ENCODE measurements at places on chromosomes 7 and 10.

- peak; percentile 76 for DNase-seq
Measured at GRCh38 chr7:157502701-157503111, 165.9 kb downstream of the DNAJB6 start.

DNA sequence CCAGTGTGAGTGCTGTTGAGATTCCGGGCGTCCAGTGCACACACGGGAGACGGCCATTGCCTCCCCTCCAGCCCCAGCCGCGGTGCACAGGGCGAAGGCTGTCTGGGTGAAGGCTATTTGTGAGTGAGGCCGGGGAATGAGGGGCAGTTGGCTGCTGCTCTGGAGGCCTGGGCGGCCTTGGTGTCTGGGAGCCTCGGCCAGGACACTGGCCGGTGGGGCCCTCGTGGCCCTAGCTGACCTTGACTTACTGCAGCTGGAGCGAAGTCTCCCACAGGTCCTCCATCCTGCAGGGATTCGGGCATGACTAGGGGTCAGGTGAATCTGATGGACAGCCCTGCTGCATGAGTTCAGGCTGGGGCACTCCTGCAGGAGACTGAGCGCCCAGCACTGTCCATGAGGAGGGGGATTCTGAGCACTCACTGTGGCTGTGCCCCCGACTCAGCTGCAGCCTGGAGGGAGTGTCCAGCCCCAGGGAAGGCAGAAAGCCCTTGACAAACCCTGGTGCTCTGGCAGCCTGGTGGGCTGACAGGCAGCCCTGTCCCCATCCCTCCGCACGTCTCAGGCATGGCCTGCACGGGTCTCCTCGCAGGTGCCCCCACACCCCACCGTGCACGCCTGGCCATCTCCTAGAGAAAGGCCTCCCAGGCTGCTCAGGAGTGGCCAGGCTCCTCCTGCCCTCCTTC, 52.7 kb upstream of the FAM20C start:
- DNase-seq: no peak

DNA sequence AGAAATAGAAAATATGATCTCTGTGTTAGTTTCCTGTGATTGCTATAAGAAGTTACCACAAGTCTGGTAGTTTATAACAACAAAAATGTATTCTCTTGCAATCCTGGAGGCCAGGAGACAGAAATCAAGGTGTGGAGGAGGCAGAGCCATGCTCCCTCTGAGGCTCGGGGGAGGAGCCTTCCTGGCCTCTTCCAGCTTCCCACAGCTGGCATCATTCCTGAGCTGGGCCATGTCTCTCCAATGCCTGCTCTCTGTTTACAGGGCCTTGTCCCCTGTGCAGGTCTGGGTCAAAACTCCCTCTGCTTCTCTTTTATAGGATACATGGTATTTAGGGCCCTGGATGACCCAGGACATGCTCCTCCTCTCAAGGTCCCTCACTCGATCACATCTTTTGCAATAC, 81.3 kb upstream of the RET start:
- no peak for DNase-seq

GRCh38 chr10:52883996-52884871, 111.7 kb upstream of the MBL2 start:
- DNase-seq: peak; percentile 47

- DNase-seq: no peak
Measured at GRCh38 chr7:121515630-121516401, 119.7 kb upstream of the FAM3C start.

- no peak for DNase-seq
Measured at GRCh38 chr7:99788554-99788953, 4.6 kb upstream of the CYP3A4 start.

DNA sequence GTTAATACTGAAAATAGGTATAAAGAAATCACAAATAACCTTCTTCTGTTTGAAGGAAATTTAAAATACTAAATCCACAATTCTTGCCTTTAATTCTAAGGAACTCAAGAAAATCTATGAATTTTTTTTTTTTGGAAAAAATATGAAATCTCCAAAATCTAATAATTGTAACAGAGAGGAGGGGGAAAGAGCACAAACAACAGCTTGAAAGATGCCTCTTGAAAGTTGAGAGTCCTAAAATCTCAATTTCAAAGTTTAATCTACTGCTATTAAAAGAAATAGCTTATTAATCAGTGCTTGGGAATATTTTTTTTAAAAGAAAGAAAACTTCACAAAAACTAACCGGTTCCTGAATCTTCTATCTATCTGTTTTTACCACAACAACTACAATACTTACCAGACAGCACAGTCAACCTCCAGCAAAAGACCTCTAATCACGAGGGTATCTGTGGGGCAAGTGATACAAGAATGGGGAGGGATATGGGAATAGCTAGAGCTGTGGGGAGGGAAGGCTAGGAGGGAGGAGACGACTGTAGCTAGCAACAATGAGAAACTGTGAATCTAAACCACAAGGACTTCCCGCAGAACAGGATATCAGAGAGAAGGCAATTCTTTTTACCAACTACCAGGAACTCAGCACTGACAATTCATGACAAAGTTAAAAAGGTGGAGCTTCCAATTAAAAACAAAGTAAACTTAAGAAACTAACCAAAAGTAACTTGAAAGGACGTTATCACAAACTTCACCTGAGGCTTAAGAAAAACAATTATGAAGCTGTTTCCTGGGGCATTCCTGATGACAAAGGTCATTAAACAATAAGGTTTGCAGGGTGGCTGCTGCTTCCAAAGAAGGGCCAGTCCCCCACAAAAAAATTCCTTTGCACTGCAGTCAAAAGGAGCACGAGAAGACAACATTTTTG, at the start of gene USP54:
Gene USP54 (minus strand): TSS at position 462 of the 919 bp plus-strand sequence. CDS start 15,684 bp downstream, outside the sequence.
- DNase-seq: peak; percentile 79

GRCh38 chr10:6877336-6877721, 297.3 kb upstream of the PRKCQ start:
- DNase-seq: no peak

GRCh38 chr10:17506390-17506789, 52.0 kb upstream of the ST8SIA6 start:
- DNase-seq: no peak

DNA sequence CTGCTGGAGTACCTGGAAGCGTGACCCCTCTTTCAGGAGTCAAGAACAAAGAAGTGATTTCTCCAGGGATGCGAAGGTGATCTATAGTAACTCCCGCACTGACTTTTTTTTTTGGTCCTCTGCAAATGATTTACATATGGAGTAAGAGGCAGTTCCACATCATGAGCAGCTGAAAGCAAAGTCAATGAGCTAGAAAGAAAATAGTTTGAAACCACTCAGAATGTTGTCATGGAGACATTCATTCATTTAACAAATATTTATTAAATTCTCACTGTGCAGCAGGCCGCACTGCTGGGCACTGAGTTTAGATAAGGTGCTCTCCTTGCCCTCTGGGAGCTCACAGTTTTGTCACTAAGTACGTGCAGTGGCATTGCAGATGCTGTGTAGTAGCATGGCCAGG, 206.7 kb downstream of the CAMK1D start:
- DNase-seq: peak; percentile 27

- DNase-seq: no peak
Measured at GRCh38 chr7:29143751-29144150, 2.6 kb downstream of the CPVL start.

GRCh38 chr10:132713421-132714095, 72.4 kb downstream of the NKX6-2 start:
- DNase-seq: no peak

GRCh38 chr7:51006483-51007235, 224.0 kb upstream of the GRB10 start:
- no peak for DNase-seq

DNA sequence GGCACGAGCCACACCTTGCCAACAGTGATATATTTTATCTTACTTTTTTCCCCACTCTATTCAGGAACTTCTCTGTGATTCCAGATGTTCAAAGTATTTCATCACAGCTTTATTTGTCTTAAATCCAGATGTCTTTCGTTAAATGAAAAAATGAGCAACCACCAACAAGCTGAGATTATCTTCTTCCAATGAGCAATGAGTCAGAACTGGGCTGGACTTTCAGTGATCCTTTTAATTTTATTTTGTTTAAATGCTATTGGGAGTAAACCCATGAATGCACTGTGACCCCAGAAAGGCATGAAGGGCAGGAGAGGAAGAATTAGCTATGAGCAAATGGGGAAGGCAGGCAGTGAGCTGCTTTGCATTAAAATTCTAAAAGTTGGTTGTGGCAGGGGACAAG, 77.6 kb upstream of the IMMP2L start:
- DNase-seq: no peak

DNA sequence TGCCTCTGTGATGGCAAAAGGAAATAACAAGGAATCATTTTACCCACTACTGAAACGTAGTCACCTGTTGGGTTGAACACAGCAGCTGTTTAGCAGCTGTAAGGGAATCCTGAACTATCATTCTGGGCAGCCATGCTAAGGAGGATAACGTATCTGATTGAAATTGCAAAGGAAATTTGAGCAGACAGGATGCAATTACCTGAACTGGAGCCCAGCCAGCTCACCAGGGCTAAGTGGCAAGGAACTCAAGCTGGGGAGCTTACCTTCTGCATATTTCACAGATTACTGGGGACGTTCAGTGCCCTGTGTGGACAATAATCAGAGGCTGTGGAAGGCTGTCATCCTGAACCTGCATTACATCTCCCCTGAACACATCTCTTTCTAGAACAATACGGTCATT, 650.5 kb downstream of the SORCS3 start:
- no peak for DNase-seq

GRCh38 chr10:93281367-93281720, 200.8 kb downstream of the MYOF start:
- DNase-seq: no peak

- no peak for DNase-seq
Measured at GRCh38 chr7:18384491-18385143, 110.9 kb upstream of the HDAC9 start.

DNA sequence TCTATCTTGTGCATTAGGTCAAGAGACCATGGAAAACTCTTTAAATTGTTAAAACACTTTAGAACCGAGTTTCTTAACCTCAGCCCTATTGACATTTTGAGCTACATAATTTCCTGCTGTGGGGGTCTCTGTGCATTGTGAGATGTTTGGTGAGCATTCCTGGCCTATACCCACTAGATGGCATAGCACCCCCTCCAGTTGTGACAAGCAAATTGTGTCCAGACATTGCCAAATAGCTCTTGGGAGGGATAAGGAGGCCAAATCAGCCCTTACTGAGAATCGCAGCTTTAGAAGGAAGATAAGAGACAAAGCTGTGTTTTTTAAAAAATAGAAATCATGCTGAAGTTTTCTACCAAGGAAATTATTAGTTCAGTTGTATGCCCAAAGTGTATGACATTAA, 1158.5 kb upstream of the C7orf33 start:
- DNase-seq: peak; percentile 62

- no peak for DNase-seq
Measured at GRCh38 chr10:1123198-1123597, 67.0 kb downstream of the WDR37 start.

DNA sequence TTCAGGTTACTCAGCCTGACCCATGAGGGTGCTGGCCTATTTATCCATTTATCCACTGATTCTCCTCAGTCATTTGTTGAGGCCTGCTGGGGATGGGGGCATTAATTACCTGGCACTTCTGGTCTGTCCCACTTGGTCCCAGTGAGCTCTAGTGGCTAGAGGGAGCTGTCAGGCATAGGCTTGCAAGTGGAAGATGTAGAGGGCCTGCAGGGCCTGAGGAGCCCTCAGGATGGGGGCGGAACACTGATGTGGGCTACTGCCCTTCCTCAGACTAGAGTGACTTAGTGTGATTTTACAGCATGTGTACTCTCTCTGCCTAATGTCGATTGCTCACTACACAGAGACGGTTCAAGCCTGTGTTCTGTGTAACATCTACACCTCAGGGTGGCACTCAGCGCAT, 45.3 kb downstream of the TMEM178B start:
- DNase-seq: no peak

DNA sequence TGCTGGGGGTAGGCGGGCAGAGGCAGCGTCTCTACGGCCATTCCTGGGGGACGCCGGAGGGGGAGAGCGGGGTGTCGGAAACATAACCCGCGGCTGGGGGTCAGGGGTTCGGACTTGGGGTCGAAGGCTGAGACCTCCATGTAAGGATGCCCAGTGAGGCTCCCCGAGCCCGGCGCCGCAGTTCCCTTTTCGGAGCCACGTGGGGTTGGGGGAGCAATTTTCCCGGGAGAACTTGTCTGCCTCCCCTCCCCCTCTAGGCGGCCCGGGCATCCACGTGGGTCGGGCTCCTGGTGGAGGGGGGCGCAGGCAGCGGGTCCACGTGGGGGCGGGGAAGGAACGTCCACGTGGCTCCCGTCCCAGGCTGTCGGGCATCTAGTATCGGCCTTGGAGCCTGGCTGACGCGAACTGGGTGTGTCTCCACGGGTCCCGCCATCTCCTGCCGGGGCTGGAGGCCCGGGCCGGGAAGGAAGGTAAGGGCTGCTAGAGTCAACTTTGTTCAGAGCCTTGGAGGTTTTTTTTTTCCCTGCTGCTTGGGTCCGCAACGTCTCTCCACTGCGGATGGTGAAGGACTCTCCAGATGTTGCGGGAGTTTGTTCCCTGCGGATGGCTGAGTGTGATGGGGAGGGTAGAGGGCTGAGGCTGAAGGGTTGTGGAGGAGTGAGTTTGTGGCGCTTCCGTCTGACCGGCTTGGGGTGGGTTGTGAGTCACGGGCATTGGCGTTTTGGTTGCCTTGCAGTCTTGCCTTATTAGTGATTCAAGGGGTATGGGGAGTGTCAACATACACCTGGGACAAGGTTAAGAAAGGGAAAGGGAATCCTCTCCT, 744 bp downstream of the PPRC1 start:
- DNase-seq: peak; percentile 63

DNA sequence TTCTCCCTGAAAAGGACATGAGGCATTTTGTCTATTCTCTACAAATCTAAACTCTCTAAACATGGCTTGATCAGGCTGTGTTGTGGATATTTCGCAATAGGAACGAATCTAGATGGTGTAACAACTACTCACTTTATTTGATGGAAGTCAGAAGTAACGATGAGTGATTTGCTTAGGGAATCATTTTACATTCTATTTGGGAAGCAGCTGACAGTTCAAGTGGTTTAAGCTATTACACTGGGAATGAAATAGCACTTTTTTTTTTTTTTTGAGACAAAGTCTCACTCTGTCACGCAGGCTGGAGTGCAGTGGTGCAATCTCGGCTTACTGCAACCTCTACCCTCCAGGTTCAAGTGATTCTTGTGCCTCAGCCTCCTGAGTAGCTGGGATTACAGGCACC, 44.1 kb downstream of the NPY start:
- no peak for DNase-seq

DNA sequence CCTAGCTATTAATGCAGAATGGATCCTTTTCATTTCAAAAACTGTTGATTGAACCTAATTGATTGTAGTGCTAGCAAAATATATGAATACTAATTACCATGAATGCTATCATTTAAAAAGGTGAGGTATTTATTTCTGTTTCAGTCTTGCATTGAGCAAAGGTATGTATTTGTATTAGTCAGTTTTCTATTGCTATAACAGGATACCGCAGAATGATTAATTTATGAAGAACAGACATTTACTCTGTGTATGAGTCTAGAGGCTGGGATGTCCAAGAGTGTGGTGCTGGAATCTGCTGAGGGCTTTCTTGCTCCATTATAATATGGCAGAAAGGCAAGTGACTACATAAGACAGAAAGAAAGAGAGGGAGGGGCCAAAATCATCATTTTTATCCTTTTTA, 199.2 kb downstream of the KIF20B start:
- no peak for DNase-seq

DNA sequence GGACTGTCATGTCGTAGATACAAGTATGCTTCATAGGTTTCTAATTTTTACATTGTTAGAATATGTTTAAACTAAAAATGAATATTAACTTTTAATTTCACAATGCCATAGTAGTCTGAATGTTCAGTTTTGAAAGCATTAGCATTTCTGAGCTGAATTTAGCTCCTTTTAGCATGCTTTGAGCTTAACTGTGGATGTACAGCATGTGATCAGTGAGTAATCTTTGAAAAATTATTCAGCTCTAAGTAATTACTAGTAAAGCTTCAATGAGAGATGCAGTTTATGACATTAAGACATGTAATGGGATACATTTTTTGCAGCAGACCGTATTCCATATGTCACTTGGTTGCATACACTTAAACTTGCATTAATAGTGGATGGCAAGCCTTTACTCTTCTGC, 114.1 kb upstream of the WNT16 start:
- no peak for DNase-seq
